T-helper 2 cell (primary cell): ENCODE measurements at places on chromosomes 5 and 9.

GRCh38 chr5:71652349-71652748, 65.2 kb downstream of the MCCC2 start:
- no peak for DNase-seq

GRCh38 chr9:121613009-121613752, 38.3 kb upstream of the DAB2IP start:
- DNase-seq = no peak

DNA sequence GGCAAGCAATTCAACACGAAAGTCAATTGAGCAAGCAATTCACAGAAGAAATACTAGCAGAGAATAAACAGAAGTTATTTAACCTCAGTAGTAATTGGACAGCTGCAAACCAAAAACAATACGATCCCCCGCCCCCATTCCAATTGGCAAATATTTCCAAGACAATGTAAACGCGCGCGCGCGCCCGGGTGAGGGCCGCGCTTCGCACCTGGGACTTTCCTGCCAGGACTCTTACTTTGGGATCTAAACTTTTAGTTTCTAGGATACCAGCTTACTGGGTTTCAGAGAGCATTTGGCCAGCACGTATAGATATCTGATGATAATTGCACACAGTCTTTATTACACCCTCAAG, 8.6 kb downstream of the RUFY1 start:
- DNase-seq = peak; percentile 13

GRCh38 chr9:137455359-137455991, 3.7 kb downstream of the NSMF start:
- DNase-seq = no peak

DNA sequence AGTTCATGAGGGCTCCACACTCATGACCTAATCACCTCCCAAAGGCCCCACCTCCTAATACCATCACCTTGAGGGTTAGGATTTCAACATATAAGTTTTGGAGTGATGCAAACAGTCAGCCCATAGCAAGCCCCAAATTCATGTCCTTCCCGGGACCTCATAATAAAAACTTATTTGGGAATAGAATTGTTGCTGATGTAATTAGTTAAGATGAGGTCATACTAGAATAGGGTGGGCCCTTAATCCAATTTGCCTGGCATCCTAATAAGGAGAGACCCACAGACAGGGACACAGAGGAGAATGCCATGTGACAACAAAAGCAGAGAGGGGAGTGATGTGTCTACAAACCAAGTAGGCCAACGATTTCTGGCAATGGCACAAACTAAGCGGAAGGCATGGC, 347.1 kb downstream of the ARHGEF28 start:
- DNase-seq = no peak

DNA sequence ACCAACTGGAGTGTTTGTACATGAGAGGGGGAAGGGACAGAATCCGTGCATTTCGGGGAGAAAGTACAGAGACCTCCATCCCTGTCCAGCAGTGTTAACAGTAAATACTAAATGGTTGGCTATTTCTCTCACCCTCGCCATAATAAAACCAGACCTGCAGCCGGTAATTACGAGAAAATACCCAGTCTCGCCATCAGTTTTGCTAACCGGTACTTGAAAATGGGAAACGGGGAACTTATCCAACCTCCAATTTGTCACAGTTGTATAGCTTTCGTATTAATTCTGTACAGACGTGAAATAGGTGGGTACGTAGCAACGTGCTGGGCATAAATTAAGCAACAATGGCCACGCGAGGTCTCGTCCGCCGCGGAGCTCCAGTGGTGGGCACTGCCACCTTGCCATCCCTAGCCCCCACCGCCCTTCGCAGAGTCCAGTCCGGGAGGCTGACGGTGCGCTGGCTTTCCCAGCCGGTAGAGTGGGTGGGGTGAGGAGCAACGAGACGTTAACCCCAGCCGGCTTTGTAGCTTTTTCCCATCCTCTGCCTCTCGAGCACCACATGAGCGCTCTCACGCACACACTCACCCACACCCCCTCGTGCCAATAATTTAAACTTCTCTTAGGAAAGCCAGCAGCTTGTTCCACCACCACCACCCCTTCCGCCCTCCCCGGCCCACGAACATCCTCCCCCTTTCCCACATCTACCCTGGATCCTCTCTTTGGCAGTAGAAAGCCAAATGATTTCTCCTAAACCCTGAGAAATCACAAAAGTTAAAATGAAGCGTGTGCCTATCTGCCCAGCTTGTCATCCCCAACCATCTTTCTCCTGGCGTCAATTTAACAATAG, 1.8 kb downstream of the ELAVL2 start:
- DNase-seq = no peak

- no peak for DNase-seq
Observed at GRCh38 chr9:120235081-120235480, 344.9 kb downstream of the CDK5RAP2 start.

DNA sequence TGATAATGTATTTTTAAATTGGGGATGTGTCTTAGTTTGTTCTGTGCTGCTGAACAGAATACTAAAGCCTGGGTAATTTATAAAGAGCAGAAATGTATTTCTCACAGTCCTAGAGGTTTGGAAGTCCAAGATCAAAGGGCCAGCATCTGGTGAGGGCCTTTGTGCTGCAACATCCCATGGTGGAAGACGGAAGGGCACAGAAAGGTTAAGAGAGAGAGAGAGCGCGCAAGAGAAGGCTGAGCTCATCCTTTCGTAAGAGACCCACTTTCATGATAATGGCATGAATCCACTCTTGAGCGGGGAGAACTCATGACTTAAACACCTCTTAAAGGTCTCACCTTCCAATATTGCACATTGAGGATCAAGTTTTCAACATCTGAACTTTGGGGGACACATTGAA, 79.1 kb upstream of the GOLM1 start:
- DNase-seq = no peak

DNA sequence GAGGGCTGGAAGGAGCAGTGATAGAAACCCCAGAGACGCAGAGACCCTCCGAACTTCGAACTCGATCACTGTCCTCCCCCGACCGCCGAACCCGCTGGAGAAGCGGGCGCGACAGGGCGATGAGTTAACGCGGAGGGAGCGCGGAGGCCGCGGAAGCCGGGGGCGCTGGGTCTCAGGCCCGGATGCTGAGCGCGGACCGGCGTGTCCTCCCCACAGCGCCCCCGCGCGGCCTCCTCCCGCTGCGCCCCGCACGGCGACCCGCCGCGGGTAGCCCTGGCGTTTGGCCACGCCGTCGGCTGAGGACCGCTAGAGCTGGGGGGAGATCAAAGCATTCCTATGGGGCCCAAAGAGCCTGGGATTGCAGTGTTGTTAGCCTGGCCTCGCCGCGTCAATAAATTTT, 7.7 kb upstream of the DMRT2 start:
- DNase-seq = no peak

DNA sequence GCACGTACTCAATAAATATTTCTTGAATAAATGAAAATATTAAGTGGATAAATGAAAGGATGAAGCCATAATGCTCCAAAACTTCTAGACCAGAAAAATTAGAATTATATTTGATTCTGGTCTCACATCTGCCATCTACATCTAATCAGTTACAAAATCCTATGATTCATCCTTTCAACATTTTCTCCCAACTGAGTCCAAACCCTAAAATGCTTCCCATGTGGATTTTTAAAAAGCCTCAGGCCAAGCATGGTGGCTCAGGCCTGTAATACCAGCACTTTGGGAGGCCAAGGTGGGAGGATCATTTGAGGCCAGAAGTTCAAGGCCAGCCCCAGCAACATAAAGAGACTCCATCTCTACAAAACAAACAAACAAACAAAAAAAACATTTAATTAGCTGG, 31.6 kb upstream of the FST start:
- no peak for DNase-seq

GRCh38 chr5:143968071-143968878, 156.3 kb downstream of the HMHB1 start:
- DNase-seq = no peak

GRCh38 chr5:122053181-122054109, 24.6 kb downstream of the LOX start:
- DNase-seq = no peak

GRCh38 chr5:148844433-148845280, 18.2 kb downstream of the ADRB2 start:
- no peak for DNase-seq

DNA sequence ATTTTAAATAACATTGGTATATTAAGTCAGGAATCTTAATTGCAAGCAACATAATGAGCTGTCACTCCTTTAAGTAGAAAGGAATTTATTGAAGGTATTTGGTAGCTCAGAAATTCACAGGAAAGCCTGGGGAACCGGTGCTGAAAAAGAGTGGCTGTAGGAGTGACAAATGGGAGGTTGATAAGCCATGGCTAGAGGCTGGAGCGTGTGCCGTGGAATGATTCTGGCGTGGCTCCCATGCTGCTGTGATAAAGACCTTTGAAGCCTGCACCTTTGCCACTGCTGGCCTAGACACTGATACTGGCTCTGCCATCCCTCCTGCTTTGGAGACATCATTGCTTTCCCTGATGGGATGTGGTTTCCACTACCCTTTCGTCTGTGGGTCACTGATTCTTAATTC, 65.7 kb upstream of the ATG10 start:
- no peak for DNase-seq

- no peak for DNase-seq
Observed at GRCh38 chr5:38795986-38796741, 49.6 kb upstream of the OSMR start.

- DNase-seq = no peak
Observed at GRCh38 chr5:154740483-154740882, 14.7 kb upstream of the LARP1 start.

GRCh38 chr5:154966081-154966841, 25.4 kb downstream of the MRPL22 start:
- DNase-seq = no peak

DNA sequence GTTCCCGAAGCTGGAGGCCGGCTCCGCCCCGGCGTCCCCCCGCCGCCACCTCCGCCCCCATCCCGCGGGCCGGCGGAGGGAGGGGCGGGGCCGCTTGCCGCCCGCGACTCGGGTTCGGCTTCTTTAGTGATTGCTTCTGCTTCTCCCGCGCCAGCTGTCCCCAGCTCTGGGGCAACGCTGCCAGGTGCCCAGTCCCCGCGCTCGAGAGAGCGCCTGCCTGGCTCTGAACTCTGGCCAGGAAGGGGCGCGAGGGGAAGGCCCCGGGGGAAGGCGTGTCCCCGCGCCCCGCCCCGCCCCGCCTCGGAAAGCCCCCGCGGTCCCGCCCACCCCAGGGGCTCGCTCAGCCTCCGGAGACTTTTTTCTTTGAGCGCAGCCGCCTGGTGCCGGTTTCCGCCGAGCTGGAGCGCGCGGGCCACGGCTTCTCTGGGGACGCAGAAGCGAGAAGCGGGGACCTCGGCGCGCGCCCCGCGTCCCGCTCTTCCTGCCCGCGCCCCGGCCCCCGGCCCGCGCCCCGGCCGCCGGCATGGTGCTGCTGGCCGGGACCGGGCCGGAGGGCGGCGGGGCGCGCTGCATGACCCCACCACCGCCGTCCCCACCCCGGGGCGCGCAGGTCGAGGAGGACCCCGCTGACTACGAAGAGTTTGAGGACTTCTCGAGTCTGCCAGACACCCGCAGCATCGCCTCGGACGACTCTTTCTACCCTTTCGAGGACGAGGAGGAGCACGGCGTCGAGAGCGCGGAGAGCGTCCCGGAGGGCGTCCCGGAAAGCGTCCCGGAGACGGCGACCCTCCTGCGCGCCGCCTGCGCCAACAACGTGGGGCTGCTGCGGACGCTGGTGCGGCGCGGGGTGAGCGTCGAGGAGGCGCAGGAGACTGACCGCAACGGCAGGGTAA, at the start of gene ANKRD33B:
TSS of gene ANKRD33B (plus strand) at position 126 of the 893 bp plus-strand sequence. CDS start at position 524, 398 bp downstream.
- DNase-seq = peak; percentile 84

- DNase-seq = no peak
Observed at GRCh38 chr5:10536511-10536910, 27.4 kb upstream of the ANKRD33B start.
